Ovary (tissue), 10 donors: ENCODE measurements at places on chromosomes 11 and 22. TPM values are rescaled to one million over a fixed set of nuclear protein-coding genes. Genes with fewer than 3 reads are reported as not detected.
A peak's percentile ranks its signal among the peaks of the same experiment; 100 is the strongest.

DNA sequence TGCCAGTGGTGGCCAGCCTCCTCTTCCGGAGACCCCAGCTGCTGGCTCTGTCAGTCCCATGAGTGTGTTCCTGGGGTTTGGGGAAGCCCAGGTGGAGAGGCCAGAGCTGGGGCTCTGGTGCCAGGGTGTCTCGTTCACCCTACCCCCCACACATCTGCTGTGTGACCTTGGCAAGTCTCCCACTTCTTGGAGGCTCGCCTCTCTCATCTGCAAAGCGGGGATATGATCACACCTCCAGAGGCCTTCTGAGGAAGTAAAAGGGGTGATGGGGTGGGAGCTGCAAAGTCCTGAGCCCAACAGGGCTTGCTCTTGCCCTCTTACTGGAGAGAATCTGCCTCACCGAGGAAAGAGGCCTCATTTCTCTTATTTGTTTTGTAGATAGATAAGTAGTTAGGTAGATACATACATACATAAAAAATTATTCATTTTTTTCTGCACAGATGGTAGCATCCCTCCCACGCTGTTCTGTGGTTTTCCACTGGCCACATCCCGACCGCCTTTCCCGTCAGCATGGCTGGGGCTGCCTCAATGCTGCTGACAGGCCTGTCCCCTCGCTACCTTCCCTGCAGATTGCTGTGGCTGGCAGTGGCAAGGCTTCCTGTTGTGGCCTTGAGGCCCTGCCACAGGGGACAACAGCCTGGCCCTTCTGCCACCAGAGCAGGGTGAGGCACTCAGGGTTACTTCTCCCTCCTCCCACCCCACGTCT, 23.9 kb downstream of the MYO7A start:
- H3K36me3 ChIP-seq, result no peaks in the 10 kb centered on the region
- H3K27me3 ChIP-seq, result no peaks in the 10 kb centered on the region
- H3K4me1 ChIP-seq, result peaks cover 2% of the 10 kb centered on the region
- no peak overlapping the region for H3K4me3 ChIP-seq
- H3K27ac ChIP-seq, result no peak overlapping the region
- DNase-seq, result no peak

GRCh38 chr22:26479043-26479791, 4.4 kb downstream of the HPS4 start:
- H3K36me3 ChIP-seq, result no peaks in the 10 kb centered on the region
- H3K4me3 ChIP-seq, result no peak overlapping the region
- H3K4me1 ChIP-seq, result peaks cover 13% of the 10 kb centered on the region
- no peak overlapping the region for H3K27ac ChIP-seq

- H3K36me3 ChIP-seq, result no peaks in the 10 kb centered on the region
- DNase-seq, result no peak
- no peak overlapping the region for H3K27ac ChIP-seq
- H3K4me3 ChIP-seq, result no peak overlapping the region
- H3K4me1 ChIP-seq, result peaks cover 28% of the 10 kb centered on the region
These were observed 83.9 kb downstream of the ETS1 start for GRCh38 chr11:128503245-128503991.

The DMC1 gene
- total RNA-seq, result 2.6 TPM

The C11orf91 gene
- total RNA-seq, result 0.61 TPM

The EFCAB6 gene
- total RNA-seq, result 17.5 TPM

The APOBEC3H gene
- not detected for total RNA-seq

- H3K4me3 ChIP-seq, result no peak overlapping the region
- no peak for DNase-seq
- no peaks in the 10 kb centered on the region for H3K4me1 ChIP-seq
- H3K27ac ChIP-seq, result no peak overlapping the region
- no peaks in the 10 kb centered on the region for H3K27me3 ChIP-seq
- no peaks in the 10 kb centered on the region for H3K36me3 ChIP-seq
These were observed 33.4 kb upstream of the API5 start for GRCh38 chr11:43278193-43278956.

The TPH1 gene
- total RNA-seq, result 0.56 TPM

DNA sequence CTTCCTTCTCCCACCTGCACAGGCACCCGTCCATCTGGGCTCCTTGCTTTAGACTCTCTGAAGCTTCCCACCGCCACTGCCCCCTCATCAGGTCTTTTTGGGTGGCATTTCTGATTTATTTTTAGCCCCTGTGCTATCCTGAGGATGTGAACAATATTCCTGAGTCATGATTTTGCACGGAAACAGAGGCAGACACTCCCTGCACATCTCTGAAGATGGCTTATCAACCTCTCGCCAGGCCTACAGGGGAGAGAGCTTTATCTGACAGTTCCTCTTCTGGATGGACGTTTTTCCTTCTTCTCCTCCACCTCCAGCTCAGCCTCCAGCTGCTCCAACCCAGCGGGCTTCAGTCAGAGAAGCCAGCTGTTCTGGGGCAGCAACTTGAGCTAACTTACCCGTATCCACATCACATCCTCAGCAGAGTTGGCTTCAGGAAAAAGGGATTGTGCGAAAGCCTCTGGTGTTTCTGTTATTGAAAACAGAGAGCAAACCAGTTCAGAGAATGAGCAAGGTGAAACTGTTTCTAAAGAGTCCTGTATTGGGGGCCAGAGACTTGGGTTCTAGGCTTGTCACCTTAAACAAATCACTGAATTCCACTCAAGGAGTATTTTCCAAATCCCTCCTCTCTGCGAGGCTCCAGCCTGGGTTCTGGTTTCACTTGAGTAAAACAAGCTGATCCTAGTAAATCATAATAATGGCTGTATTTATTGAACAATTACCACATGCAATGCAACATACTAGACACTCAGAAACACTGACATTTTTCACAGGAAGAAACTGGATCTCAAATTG, 33.1 kb upstream of the ETS1 start:
- no peak overlapping the region for H3K4me3 ChIP-seq
- no peak overlapping the region for H3K27ac ChIP-seq
- DNase-seq, result no peak
- H3K36me3 ChIP-seq, result no peaks in the 10 kb centered on the region
- no peaks in the 10 kb centered on the region for H3K4me1 ChIP-seq

The LPXN gene
- 7.7 TPM for total RNA-seq

The CLCF1 gene
- 8.6 TPM for total RNA-seq

GRCh38 chr11:25317216-25317615, 820.4 kb downstream of the LUZP2 start:
- no peaks in the 10 kb centered on the region for H3K36me3 ChIP-seq
- no peak for DNase-seq
- no peak overlapping the region for H3K27ac ChIP-seq
- H3K27me3 ChIP-seq, result no peaks in the 10 kb centered on the region

DNA sequence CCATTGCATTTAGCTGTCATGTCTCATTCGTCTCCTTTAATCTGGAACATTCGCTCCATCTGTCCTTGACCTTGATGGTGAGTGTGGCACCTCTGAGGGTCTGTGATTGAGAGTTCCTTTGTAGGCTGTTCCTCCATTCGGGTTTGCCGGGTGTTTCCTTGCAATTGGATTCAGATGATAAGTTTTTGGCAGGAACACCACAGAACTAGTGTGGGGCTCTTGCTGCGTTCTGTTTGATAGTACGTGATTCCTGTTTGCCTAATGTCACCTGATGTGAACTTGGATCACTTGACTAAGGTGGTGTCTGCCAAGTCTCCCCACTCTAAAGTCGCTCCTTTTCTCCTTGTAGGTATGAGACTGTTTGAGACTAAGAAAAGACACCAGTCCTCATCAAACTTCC, 109.7 kb upstream of the TMEM45B start:
- no peaks in the 10 kb centered on the region for H3K27me3 ChIP-seq
- no peak for DNase-seq
- no peaks in the 10 kb centered on the region for H3K4me1 ChIP-seq
- H3K27ac ChIP-seq, result no peak overlapping the region
- H3K36me3 ChIP-seq, result no peaks in the 10 kb centered on the region

DNA sequence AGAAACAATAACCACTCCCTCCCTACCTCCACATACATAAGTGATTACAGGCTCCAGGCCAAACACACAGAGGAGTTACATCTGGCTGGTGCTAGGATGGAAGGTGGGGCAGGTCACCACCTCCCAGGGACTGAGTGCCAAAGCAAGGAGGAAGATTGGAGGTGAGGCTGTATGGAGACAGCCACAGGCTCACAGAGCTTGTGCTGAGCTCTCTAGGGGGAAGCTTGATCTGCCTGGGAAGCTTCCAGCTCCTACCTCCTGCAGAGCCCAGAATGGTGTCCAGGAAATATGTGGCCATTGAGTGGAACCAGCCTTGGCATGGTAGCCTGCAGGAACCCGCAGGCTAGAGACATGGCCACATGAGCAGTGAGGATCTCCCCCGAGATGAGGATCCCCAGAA, 3.6 kb upstream of the MED15 start:
- DNase-seq, result no peak
- H3K27me3 ChIP-seq, result no peaks in the 10 kb centered on the region
- no peaks in the 10 kb centered on the region for H3K4me1 ChIP-seq
- H3K4me3 ChIP-seq, result no peak overlapping the region

- no peak overlapping the region for H3K27ac ChIP-seq
- H3K4me1 ChIP-seq, result peaks cover 4% of the 10 kb centered on the region
- no peaks in the 10 kb centered on the region for H3K27me3 ChIP-seq
- DNase-seq, result no peak
- H3K36me3 ChIP-seq, result no peaks in the 10 kb centered on the region
These were observed 40.4 kb upstream of the ADORA2A start for GRCh38 chr22:24386937-24387471.

DNA sequence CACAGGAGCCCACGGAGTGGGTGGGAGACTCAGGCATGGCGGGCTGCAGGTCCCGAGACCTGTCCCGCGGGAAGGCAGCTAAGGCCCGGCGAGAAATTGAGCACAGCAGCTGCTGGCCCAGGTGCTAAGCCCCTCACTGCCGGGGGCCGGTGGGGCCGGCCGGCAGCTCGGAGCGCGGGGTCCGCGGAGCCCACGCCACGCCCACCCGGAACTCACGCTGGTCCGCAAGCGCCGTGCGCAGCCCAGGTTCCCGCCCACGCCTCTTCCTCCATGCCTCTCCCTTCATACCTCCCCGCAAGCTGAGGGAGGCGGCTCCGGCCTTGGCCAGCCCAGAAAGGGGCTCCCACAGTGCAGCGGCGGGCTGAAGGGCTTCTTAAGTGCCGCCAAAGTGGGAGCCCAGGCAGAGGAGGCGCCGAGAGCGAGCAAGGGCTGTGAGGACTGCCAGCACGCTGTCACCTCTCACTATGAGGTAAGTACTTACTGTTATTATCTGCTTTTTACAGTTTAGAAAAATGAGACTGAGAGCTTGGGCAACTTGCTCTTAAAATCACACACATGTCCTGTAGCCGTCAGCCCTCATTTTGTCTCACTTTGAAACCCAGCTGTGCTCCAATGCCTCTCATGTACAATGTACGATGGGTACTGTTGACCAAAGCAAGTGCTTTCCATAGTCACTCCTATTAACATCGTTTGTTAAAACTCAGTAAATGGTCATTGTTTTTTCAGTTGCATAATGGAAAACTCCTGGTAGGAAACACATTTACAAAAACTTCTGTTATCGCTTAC, 12.2 kb upstream of the OR10D3 start:
- DNase-seq, result no peak
- H3K4me3 ChIP-seq, result no peak overlapping the region
- H3K27me3 ChIP-seq, result no peaks in the 10 kb centered on the region
- no peak overlapping the region for H3K27ac ChIP-seq

DNA sequence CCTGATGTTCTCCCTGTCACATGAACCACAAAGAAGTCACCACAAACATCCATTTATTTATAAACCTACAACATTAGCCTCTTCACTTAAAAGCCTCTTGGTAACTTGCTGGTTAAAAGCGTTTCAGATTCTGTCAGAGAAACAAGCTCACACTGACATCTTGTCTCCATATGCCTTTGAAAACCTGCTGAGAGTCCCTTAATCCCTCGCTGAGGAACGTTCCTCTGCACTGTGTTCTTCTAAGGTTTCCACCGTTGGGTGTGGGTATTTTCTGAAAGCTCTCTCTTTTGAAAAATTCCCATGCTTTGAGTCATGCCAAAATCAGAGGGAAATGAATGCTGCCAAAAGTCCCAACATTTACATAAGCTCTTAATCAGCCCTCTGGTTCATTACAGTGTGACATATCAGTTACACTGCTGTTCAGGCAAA, 149.8 kb downstream of the CCDC34 start:
- no peak overlapping the region for H3K4me3 ChIP-seq
- no peaks in the 10 kb centered on the region for H3K36me3 ChIP-seq
- DNase-seq, result no peak
- H3K27ac ChIP-seq, result peak overlapping the region; percentile 42
- no peaks in the 10 kb centered on the region for H3K27me3 ChIP-seq
- H3K4me1 ChIP-seq, result peaks cover 31% of the 10 kb centered on the region

The KLHL35 gene
- 1.1 TPM for total RNA-seq

- H3K36me3 ChIP-seq, result no peaks in the 10 kb centered on the region
- DNase-seq, result peak; percentile 4
- no peak overlapping the region for H3K27ac ChIP-seq
- no peaks in the 10 kb centered on the region for H3K4me1 ChIP-seq
These were observed 4.8 kb downstream of the MUC5B start for GRCh38 chr11:1227551-1228100.

DNA sequence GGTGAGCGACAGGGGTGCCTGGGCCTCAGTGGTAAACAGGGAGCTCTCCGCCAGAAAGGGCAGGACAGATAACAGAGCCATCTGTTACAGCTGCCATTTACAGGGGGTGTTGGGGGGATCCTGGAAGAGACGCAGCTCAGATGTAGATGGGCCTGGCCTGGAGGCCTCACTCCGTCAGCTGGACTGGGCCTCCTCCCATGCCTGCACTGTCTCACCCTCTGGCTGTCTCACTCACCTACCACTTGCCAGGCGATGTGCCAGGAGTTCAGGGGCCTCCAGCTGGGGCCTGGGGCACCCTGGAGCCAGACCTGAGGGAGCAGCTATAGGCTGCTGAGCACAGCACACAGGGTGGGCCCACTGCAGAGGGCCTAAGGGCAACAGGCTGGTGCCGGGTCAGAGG, 16.3 kb upstream of the SUSD2 start:
- no peak for DNase-seq
- no peaks in the 10 kb centered on the region for H3K36me3 ChIP-seq
- H3K4me1 ChIP-seq, result no peaks in the 10 kb centered on the region
- no peak overlapping the region for H3K27ac ChIP-seq
- no peak overlapping the region for H3K4me3 ChIP-seq

- no peaks in the 10 kb centered on the region for H3K4me1 ChIP-seq
- no peaks in the 10 kb centered on the region for H3K36me3 ChIP-seq
- DNase-seq, result no peak
- no peak overlapping the region for H3K4me3 ChIP-seq
- no peak overlapping the region for H3K27ac ChIP-seq
- no peaks in the 10 kb centered on the region for H3K27me3 ChIP-seq
These were observed 222.2 kb downstream of the C11orf87 start for GRCh38 chr11:109644152-109644551.

- DNase-seq, result no peak
- no peak overlapping the region for H3K4me3 ChIP-seq
- H3K4me1 ChIP-seq, result no peaks in the 10 kb centered on the region
- H3K27me3 ChIP-seq, result no peaks in the 10 kb centered on the region
- no peaks in the 10 kb centered on the region for H3K36me3 ChIP-seq
These were observed 46.9 kb downstream of the MSANTD4 start for GRCh38 chr11:105975128-105975527.

The KDELR3 gene
- 8.3 TPM for total RNA-seq

The APOL4 gene
- total RNA-seq, result 18.6 TPM

The PRODH gene
- 0.77 TPM for total RNA-seq

DNA sequence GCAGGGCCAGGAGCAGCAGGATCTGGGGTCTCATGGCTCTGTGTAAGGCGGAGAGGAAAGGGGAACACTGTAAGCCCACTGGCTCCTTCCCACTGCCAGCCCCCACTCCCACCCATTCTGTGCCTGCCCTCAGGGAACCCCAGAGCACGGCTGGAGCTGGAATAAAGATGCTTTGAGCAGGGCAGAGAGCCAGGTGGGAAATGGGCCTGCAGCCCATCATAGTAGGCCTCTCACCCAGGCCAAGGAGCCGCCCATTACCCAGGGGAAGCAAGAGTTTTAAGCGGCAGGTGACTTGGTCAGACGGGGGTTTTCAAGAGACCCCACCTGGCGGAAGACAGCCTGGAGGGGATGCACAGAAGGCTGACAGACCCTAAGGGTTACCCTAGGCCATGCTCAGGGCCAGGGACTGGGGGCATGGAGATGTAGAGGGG, 4.6 kb downstream of the LRRC32 start:
- H3K4me3 ChIP-seq, result no peak overlapping the region
- H3K27ac ChIP-seq, result no peak overlapping the region
- H3K27me3 ChIP-seq, result no peaks in the 10 kb centered on the region
